ENCODE measurements at places on chromosomes 1 and 21.

DNA sequence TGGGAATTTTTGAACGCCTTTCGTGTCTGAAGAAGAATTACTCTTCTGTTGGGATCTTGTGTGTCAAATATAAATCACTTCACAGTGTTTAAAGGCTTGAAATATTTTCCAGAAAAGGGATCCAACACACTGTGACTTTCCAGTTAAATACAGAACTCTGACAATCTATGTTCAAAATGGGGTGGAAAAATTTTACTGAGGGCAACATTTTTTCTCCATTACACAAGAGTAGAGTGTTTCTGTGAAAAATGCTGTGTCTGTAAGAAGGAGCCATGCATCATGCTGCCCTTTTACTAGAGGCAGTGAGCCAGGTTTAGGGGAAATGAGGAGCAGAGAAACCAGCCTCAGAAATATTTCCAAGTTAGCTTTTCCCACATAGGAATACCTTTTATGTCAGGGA is 86.5 kb downstream of the VPS13D start:
- peaks cover 12% of the 10 kb centered on the region for H3K36me3 ChIP-seq
- H3K4me3 ChIP-seq, result no peak overlapping the region
- H3K27ac ChIP-seq, result no peak overlapping the region
- H3K27me3 ChIP-seq, result no peaks in the 10 kb centered on the region

- no peak for DNase-seq
- no peaks in the 10 kb centered on the region for H3K4me1 ChIP-seq
- no peak overlapping the region for H3K4me3 ChIP-seq
These were observed 166.3 kb downstream of the TBX15 start for GRCh38 chr1:118821801-118822200.

- H3K4me1 ChIP-seq, result peaks cover 19% of the 10 kb centered on the region
- peak overlapping the region; percentile 49 for H3K27ac ChIP-seq
- no peak for DNase-seq
- H3K27me3 ChIP-seq, result no peaks in the 10 kb centered on the region
- H3K4me3 ChIP-seq, result no peak overlapping the region
- peaks cover 32% of the 10 kb centered on the region for H3K36me3 ChIP-seq
These were observed 29.4 kb upstream of the MX1 start for GRCh38 chr21:41396558-41397075.

DNA sequence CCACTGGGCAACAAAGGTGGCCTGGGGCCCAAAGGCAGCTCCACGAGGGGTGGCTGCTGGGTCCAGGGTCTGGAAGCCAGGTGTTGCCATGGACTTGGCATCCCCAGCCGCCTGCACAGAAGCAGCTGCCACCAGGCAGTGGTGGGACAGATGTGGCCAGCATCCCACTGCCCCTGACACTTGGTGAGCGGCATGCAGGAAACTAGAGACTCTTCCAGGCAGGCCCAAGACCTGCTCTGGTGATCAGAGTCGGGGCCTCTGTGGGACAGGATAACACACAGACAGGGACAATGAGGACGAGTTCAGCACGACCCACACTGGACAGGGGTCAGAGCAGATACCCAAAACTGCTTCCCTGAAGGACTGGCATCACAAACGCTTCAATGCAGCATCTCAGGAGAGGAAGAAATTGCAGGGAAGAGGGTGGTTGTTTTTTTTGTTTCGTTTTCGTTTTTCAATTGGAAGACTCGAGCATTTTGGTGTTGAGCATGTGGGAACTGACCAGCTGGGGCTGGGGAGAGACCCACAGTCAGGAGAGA is 34.1 kb upstream of the RNF187 start:
- peak overlapping the region; percentile 57 for H3K27ac ChIP-seq
- no peak for DNase-seq
- H3K27me3 ChIP-seq, result peaks cover 5% of the 10 kb centered on the region
- H3K4me1 ChIP-seq, result peaks cover 22% of the 10 kb centered on the region
- H3K36me3 ChIP-seq, result peaks cover 2% of the 10 kb centered on the region

DNA sequence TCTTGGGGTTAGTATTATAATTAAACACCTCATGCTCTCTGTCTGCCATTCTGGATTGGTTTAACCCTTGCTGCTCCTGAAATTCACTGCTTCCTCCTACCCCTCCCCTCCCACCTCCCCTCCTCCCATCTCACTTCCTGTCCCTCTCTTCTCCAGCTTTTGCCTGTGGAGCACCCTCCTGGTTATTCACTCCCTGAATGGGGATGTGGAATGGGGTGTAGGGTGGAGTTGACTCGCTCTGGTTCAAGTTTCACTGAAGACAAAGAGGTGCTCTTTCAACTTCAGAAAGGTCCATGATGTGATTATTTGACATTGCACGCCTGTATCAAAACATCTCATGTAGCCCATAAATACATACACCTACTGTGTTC is 160.5 kb downstream of the PLXNA2 start:
- DNase-seq, result no peak
- H3K4me3 ChIP-seq, result no peak overlapping the region
- H3K36me3 ChIP-seq, result peaks cover 4% of the 10 kb centered on the region
- H3K27me3 ChIP-seq, result peaks cover 19% of the 10 kb centered on the region
- peaks cover 18% of the 10 kb centered on the region for H3K4me1 ChIP-seq

DNA sequence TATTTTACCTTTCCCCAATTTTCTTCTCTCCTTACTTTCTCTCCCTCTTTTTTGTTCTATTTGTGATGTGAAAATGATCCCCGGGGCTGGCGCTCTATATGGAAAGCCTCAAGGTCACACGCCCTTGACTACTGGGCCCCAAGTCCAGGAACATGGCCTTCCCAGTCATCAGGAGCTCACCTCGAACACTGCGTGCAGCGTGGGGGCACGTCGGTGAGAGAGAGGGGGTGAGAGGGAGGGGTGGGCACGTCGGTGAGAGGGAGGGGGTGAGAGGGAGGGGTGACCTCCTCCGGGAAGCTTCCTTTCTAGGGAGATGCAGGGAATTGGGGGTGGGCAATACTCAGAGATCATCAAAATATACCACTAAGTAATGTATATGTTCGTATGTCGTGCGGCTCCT is 94.6 kb upstream of the TMPRSS2 start:
- no peak overlapping the region for H3K27ac ChIP-seq

GRCh38 chr1:51515982-51516648 is 3.0 kb downstream of the EPS15 start:
- H3K27ac ChIP-seq, result peak overlapping the region; percentile 98
- H3K36me3 ChIP-seq, result peaks cover 6% of the 10 kb centered on the region
- no peaks in the 10 kb centered on the region for H3K27me3 ChIP-seq
- no peak for DNase-seq
- peak overlapping the region; percentile 63 for H3K4me3 ChIP-seq
- H3K4me1 ChIP-seq, result peaks cover 52% of the 10 kb centered on the region

- peaks cover 2% of the 10 kb centered on the region for H3K36me3 ChIP-seq
- peaks cover 16% of the 10 kb centered on the region for H3K27me3 ChIP-seq
- H3K27ac ChIP-seq, result no peak overlapping the region
These were observed 12.5 kb upstream of the ABCB10 start for GRCh38 chr1:229570891-229571516.

- H3K27ac ChIP-seq, result no peak overlapping the region
- H3K4me3 ChIP-seq, result no peak overlapping the region
These were observed 85.9 kb downstream of the KCNJ15 start for GRCh38 chr21:38342739-38343138.

GRCh38 chr1:84763912-84764680 is 73.8 kb upstream of the SSX2IP start:
- no peak overlapping the region for H3K4me3 ChIP-seq
- peaks cover 3% of the 10 kb centered on the region for H3K4me1 ChIP-seq
- peaks cover 62% of the 10 kb centered on the region for H3K27me3 ChIP-seq
- H3K36me3 ChIP-seq, result peaks cover 2% of the 10 kb centered on the region

- no peak for DNase-seq
- H3K27ac ChIP-seq, result no peak overlapping the region
- H3K36me3 ChIP-seq, result no peaks in the 10 kb centered on the region
- H3K4me1 ChIP-seq, result no peaks in the 10 kb centered on the region
- H3K27me3 ChIP-seq, result no peaks in the 10 kb centered on the region
These were observed 206.6 kb downstream of the DSCAM start for GRCh38 chr21:40640266-40640789.

- no peak overlapping the region for H3K4me3 ChIP-seq
- no peak overlapping the region for H3K27ac ChIP-seq
- peaks cover 71% of the 10 kb centered on the region for H3K27me3 ChIP-seq
- DNase-seq, result no peak
These were observed 499.2 kb downstream of the SETD4 start for GRCh38 chr21:35561116-35561515.

- H3K27me3 ChIP-seq, result no peaks in the 10 kb centered on the region
- H3K27ac ChIP-seq, result no peak overlapping the region
- no peaks in the 10 kb centered on the region for H3K4me1 ChIP-seq
- H3K36me3 ChIP-seq, result peaks cover 2% of the 10 kb centered on the region
- DNase-seq, result no peak
These were observed 7.9 kb downstream of the DYRK3 start for GRCh38 chr1:206643118-206643698.

DNA sequence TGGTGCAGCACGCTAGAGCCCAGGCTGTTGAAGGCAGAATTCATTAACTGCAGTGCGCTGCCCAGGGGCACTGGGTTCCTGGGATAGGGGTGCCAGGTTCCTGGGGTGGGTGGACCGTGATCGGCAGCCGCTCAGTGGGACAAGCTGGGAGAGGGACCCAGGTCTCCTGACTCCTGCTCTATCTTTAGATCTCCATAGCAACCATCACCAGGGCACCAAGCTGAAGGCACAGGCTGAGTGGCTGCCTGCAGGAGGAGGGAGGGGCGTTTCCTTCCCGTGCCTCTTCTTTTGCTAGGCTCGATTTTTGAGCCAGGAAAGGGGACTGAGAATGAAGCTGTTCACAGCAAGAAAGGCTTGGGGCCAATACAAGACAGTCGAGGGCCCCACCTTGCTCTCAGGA is 20.9 kb upstream of the CDCP2 start:
- H3K4me3 ChIP-seq, result no peak overlapping the region
- H3K27me3 ChIP-seq, result no peaks in the 10 kb centered on the region
- H3K27ac ChIP-seq, result no peak overlapping the region
- H3K4me1 ChIP-seq, result peaks cover 9% of the 10 kb centered on the region
- no peak for DNase-seq

- no peak for DNase-seq
- no peaks in the 10 kb centered on the region for H3K36me3 ChIP-seq
These were observed 55.0 kb upstream of the PAXBP1 start for GRCh38 chr21:32826329-32827167.

DNA sequence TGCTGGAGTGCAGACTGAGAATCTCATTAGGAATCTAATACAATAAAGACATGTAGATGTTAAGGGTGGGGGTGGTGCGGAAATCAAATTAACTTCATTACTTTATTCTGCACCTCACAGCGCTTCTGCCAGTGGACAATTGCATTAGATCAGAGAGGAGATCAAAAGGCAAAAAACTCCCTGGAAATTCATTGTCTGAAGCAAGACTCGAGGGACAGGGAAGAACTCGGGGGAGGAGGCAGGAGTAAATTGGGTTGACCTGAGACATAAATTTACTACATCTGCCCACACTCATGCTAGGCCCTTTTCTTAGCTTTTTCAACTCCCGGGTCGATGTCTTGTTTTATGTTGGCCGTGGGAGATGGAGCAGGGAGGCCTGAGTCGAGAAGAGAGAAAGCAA is 315.4 kb downstream of the SPATA17 start:
- H3K36me3 ChIP-seq, result no peaks in the 10 kb centered on the region
- no peaks in the 10 kb centered on the region for H3K4me1 ChIP-seq
- no peak overlapping the region for H3K27ac ChIP-seq
- H3K4me3 ChIP-seq, result no peak overlapping the region
- H3K27me3 ChIP-seq, result no peaks in the 10 kb centered on the region
- no peak for DNase-seq

All from T-helper 17 cell (primary cell).